NCI-H774 (cell line): ENCODE measurements at places on chromosomes 4 and X.

DNA sequence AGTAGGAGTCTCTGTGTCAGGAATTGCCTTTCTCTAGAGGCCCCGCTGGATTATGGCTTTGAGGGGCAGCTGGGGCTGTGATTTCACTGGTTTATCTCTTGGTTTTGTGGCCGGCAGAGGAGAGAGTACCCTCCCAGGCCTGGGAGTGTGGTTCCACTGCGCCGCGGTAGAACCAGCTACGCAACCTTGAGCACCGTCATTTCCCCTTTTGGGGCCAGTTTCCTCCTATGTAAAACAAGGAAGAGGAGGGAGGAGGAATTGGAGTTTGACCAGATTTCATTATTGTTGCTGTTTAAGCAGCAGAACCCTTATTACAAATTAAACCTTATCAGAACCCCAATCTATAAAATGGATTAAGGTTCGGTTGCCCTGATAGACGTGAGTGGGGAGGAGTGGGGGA lies 4.4 kb downstream of the SOX3 start:
- no peak for DNase-seq

- DNase-seq, result no peak
Measured at GRCh38 chrX:109813236-109813635, 80.2 kb upstream of the ACSL4 start.

DNA sequence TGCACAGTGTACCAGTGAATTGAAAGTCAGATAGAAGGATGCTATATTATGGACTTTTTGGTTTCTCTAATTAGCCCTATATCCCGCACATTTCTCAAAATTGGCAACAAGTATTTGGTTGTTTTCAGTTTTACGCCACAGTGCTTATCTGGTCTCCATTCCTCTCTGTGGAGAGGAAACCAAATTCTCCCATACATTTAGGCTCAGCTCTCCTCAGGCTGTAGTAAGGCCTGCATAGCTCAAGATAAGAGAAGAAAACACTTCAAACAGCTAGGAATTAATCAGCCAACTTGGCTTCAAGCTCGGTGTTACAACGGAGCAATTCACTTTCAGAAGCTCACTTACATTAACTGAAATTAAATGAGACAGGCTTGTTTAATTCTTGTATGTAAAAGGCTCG lies 263.2 kb downstream of the PDHA2 start:
- DNase-seq, result no peak

GRCh38 chrX:152117305-152117704 lies 21.1 kb downstream of the MAGEA10 start:
- DNase-seq, result no peak

DNA sequence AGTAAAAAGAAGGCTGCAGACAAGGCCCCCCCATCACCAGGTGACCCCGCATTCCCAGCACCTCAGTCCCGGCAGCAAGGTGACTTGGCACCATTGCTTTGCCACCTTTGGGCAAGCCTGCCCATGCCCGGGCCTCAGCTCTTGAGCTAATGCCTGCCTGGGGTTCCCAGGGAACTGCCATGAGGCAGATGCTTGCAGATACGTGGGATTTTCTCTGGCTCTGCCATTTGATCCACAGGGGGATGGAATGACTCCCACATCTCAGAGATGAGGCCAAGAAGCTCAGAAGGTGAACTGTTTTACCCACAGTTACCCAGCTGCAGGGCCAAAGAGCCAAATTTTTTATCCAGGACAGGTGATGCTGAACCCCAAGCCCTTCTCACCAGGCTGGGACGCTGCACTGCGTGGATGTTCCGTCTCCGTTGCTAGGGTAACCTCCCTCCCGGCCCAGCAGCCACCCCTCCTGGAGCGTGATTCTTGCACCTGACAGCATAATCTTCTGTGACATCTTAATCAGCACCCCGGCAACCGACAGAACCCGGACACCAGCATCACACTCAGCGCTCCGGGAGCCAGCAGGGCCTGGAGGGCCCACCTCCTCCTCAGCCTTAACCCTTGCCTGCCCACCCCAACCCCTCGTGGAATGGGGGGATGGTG lies 15.7 kb upstream of the MSX1 start:
- no peak for DNase-seq

DNA sequence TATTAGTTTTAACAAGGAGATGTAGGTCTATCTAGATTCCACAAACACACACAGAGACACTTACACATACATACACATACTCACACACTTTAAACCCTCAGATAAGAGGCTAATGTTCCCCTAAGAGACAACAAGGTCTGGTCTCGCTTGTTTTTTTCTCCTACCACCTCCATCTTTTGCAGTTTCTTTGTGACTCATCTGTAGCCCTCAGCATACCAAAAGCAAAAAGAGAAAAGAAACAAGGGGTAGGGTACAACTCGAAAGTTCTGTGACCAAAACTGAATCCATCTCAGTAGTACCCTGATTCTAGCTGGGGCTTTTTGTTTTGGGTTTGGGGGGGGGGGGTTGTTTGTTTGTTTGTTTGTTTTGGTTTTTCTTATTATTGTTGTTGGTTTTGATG lies 12.2 kb upstream of the EXOSC9 start:
- DNase-seq, result no peak

- no peak for DNase-seq
Measured at GRCh38 chr4:55530167-55530566, 16.5 kb downstream of the CLOCK start.

DNA sequence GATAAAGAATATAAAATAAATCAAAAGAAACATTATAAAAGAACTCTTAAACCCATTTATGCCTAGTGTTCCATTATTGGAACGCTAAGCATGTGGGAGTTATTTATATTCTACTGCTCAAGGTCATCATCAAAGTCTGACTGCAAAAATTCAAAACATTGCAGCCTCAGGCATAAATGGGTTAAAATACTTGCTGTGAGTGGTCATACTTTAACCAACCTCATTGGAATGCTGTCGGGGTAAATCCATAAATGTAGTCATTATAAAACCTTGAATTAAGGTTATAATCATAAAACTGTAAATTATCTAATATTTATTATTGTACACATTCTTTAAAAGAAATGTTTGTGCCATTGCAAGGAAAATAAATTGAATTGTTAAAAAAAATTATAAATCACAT lies 55.0 kb downstream of the RPS6KA6 start:
- DNase-seq, result no peak

GRCh38 chrX:131746491-131746968 lies 202.7 kb downstream of the OR13H1 start:
- peak; percentile 91 for DNase-seq

DNA sequence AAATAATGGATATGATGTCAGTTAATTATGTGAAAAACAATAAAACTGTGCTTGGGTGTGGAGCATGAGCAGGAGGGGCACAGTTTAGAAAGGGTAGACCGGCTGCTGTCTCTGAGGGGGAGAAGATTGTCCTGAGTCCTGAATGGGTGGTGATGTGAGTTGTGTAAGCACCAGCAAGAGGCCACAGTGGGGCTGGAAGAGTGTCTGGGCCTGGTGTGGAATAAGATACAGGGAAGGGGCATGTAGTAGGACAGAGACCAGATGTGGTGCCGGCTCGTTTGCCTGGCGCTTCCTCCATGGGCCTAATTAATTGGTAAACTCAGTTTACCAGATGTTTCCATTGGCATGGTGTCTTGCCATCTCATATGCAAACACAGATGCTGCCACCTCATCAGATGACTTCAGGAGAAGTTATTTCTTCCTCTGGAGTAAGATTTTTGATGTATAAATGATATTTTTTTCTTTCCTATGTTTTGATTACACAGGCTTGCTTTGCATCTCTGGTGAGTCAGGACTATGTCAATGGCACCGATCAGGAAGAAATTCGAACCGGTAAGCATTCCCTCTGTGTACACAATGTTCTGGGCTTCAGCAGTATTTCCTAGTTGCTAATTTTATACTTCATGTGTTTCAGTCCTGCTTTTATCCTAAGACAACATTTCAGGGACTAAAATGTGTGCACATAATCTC lies 5.1 kb downstream of the MED28 start:
- no peak for DNase-seq

DNA sequence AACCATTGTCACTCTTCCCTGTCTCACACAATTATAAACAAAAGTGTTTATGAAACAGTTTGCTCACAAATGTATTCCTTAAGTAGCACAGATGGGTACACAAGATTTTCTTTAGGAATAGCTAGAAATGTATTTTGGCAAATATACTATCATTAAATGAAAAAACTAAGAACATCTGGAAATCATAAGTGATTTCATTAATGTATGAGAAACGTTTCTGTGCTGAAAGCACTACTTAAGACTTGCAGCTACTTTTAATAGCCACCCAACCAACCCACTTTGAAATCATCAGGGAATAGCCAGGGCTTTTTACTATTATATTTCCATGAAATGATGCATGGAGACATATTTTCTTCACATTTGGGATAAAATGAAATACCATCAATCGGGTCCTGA lies 62.3 kb upstream of the NAP1L5 start:
- DNase-seq, result no peak

DNA sequence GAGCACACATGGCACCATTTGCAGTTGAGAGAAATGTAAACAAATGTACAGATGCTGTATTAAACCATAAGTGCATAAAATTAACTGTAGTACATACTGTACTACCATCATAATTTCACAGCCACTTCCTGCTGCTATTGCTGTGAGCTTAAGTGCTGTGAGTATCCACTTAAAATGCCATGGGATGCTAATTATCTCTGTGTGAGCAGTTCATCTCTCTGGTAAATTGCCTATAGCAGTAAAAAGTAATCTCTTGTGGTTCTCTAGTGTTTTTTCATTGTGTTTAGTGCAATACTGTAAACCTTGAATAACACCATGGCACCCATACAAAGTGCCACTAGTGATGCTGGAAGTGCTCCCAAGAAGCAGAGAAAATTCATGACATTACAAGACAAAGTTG lies 9.9 kb upstream of the SCOC start:
- no peak for DNase-seq

GRCh38 chrX:13179586-13179985 lies 135.2 kb upstream of the FAM9C start:
- no peak for DNase-seq

- DNase-seq, result no peak
Measured at GRCh38 chr4:81723927-81724587, 252.3 kb upstream of the RASGEF1B start.

DNA sequence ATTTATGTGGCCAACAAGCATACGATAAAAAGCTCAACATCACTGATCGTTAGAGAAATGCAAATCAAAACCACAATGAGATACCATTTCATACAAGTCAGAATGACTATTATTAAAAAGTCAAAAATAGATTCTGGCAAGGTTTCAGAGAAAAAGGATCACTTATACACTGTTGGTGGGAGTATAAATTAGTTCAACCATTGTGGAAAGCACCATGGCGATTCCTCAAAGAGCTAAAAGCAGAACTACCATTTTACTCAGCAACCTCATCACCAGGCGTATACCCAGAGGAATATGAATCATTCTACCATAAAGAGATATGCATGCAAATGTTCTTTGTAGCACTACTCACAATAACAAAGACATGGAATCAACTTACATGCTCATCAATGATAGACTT lies 478.7 kb upstream of the GALNTL6 start:
- no peak for DNase-seq

DNA sequence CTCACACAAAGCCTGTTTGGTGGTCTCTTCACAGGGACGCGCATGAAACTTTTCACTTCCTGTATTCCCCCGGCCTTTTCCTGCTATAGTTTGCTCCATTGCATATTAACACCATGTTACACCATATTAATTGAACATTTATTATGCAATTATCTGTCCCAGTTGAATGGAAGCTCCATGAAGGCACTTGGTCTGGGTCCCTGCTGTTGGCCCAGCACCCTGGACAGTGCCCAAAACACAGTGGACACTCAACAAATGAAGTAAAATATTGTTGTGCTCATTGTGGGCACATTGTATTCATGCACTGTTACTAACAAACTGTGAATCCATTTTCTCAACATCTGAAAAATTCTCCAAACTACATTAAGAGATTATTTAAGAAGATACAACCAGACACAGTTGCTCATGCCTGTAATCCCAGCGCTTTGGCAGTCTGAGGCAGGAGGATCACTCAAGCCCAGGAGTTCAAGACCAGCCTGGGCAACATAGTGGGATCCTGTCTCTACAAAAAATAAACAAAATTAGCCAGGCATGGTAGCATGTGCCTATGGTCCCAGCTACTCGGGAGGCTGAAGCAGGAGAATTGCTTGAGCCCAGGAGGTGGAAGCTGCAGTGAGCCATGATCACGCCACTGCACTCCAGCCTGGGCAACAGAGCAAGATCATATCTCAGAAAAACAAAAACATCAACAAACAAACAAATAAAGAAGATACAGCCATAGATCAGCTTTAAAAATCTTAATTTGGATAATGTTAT lies 292.7 kb upstream of the TENM3 start:
- DNase-seq, result no peak

DNA sequence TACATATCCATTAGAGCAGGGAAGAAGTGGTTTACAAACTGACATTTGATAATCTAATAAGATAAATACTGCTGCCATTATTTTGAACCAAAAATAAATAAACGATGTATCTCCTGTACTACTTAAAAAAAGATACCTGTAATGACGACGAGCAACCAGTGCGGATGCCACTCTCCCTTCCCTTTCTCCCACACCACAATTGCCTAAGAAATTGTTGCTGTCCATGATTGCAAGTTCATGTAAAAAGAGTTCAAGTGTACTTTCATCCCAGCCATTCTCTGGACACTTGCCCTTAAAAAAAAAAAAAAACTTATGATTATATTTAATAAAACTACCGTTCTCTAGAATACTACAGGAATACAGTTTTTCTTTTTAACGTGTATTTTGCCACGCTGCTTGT lies 1.4 kb downstream of the SEPSECS start:
- no peak for DNase-seq

DNA sequence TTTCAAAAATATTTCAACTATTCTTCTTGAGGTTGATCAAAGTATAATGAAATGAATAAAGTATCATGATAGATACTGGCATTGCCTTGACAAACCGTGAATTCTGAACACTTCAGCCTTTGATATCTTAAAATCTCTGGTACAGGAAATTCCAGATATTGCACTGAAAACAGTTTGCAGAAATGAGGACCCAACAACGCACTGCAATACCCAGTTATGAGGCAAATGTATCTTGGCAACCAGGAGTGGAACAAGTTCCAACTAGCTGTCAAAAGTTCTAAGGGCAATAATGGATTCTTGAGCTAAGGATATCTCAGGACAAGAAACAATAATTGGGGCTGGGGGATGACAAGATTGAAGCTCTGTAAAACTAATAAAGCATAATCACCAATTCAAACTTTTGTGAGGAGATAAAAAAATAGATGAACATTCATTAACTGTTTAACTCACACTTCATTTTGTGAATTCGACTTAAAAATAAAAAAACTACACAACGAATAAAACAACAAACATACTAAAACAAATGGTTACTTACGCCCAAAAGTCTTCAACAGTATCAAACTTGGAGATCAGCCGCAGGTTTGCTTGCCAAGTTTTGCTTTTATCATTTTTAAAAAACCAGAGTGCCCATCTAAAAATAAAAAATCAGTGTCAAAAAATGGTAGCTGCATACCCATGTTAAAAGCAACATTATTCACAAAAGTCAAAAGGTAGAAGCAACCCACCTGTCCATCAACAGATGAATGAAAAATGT lies 38.1 kb downstream of the EIF4E start:
- no peak for DNase-seq

DNA sequence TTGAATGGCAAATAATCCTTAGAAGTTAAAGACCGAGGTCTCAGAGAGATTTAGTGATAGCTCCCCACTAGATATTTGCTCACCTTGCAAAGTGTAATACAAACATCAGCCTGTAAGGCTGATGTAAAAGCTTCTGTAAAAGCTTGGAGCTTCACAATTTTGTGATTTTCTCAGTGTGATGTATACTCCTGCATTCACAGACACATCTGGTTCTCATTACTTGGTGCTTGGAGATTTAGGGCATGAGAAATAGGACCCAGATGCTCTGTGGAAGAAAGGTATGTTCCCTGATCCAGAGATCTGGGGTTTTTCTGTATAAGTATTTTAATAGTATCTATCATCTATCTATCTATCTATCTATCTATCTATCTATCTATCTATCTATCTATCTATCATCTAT lies 1664.3 kb downstream of the C4orf33 start:
- DNase-seq, result no peak
